ENCODE measurements at places on chromosomes 7 and 10. TPM values are rescaled to one million over a fixed set of nuclear protein-coding genes. Genes with fewer than 3 reads are reported as not detected.

SORCS1 gene
- not detected for total RNA-seq

GRCh38 chr10:78348411-78349164 is 314.9 kb downstream of the RPS24 start:
- DNase-seq: peak; percentile 30

GRCh38 chr10:91787258-91787657 is 11.0 kb upstream of the TNKS2 start:
- no peak for DNase-seq

DNA sequence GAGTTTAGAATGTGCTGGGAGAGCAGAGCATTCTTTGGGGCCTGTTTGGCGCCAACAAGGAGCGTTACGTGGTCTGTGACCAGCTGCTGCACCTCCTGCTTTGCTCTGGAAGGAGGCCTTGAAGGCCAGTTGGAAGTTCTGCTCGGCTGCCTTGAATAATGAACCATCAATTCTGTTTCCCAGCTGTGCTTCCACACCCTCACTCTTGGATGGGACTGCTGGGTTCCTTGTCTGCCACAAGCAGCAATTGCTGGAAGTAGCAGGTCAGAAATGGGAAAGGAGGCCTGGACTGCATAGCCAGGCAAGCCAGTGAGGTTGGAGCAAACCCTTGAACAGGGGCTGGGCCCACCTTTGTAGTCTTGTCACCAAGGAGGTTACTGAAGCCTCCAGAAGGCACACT is 86.6 kb upstream of the INSYN2A start:
- DNase-seq: no peak

DNA sequence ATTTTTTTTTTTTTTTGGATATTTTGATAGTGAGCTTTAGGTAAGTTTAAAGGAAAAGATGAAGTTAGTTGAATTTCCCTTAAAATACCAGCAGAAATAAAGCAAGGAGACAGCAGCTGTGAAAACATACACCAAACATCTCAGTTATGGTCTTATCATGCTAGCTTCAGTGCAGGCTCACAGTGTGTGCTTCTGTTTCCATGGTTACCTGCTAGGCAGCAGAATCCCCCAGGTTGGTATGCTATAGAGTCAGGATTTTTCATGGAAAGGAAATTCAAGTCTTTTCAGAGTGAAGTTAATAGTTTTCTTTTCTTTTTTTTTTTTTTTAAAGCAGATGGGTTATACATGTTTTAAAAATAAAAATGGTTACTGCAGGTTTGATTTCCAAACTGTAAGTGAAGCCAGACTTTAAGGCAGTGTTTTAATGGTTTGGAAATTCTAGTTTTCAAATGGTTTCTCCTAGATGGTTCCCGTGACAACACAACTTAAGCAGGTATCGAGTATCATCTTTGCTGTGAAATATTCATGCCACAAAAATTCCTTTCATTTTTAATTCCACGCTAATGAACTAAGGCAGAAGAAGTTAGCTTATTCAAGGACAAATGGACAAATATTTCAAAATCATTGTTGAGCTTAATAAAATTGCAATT is 230.9 kb downstream of the BICC1 start:
- DNase-seq: no peak
